ENCODE measurements at places on chromosomes 6 and 20. TPM values are rescaled to one million over a fixed set of nuclear protein-coding genes. Genes with fewer than 3 reads are reported as not detected.
A peak's percentile ranks its signal among the peaks of the same experiment; 100 is the strongest.

DNA sequence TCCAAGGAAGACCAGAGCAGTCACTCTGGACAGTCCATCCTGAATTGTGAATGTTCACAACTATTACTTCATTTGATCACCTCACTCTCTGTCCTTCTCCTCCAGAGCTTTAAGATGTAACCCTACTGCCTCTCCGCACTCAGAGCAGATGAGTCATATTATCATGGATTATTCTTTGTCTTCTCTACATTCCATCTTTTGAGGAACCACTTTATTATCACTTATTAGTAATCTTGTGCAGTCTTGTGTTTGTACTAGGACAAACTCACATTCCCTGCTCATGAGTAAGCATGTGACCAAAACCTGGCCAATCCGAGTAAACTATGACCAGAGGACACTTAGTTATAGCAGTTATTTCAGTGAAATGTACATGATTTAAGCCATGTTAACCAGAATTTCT lies 401.5 kb upstream of the ADGRB3 start:
- DNase-seq, result no peak

DNA sequence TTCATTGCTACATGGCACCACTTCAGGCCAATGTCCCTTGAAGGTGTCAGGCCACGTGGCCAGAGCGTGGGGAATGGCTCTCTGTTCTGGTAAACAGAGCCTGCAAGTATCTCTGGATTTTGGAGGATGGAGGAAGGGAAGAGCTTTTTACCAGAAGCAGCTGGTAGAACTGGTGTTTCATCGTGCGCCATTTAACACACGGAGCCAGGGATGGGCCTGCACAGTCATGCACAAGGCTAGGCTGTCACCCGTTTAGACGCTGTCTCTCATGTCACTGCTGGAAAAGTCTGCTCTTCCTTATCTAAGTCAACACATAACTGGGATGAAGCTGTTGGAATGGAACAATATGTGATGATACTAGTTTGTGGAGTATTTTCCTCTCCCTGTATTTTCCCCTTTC lies 123.9 kb downstream of the IBTK start:
- DNase-seq, result no peak

- DNase-seq, result no peak
Measured at GRCh38 chr6:9620263-9620662, 794.6 kb downstream of the TFAP2A start.

DNA sequence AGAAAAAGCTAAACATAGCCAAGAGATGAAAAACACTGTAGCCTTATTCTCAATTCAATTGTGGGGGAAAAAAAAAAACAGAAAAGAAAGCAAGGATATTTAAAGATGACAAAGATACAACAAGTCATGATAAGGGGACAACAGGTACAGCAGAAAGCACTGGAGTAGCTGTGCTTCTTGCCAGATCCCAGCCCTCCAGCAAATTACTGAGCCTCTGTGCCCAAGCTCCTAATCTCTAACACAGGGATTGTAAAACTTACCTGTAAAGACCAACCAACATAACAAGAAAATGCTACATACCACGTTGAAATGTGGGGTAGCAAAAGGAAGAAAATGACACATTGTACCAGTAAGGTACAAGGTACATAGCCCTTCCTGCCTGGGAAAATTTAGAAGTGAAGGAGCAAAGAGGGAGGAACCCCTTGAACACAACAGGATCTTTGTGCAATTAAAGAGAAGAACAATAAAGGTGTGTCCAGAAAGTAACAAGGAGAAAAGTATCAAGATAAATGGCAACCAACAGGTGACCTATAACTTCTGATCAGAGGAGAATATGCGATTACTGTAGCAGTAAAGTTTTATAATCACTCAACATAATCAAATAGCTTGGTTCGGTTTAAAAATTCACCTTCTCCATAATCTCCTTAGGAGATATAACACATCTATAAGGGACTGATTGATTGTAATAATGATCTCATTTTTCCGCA lies 30.6 kb downstream of the PREP start:
- DNase-seq, result no peak

DNA sequence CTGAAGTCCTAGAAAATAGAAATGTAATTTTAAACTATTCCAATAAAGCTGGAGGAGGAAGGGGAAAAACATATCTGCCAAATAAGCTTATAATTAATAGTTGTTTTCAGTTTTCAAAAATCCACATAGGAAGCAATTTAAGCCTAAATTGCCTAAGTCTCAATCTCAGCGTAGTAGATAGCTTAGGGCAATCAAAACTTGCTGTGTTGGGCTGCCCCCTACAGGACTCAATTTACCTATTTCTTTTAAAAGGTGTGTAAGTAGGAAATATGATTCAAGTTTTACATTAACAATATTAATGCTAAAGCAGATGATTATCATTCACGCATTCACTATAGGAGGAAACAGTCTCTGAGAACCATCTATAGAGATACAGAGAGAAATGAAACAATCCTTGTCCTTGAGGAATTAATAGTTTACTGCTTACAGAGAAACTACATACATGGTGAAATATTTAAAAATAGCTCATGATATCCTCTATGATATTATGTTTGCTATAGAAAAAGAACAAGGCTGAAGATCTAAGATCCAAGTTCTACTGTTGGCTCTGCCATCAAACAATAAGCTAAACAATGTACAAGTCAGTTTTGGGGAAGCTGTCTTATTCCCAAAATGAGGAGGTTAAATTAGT lies 102.1 kb downstream of the ATG5 start:
- peak; percentile 89 for DNase-seq

GRCh38 chr20:19008497-19008896 lies 194.9 kb downstream of the SCP2D1 start:
- peak; percentile 60 for DNase-seq

DNA sequence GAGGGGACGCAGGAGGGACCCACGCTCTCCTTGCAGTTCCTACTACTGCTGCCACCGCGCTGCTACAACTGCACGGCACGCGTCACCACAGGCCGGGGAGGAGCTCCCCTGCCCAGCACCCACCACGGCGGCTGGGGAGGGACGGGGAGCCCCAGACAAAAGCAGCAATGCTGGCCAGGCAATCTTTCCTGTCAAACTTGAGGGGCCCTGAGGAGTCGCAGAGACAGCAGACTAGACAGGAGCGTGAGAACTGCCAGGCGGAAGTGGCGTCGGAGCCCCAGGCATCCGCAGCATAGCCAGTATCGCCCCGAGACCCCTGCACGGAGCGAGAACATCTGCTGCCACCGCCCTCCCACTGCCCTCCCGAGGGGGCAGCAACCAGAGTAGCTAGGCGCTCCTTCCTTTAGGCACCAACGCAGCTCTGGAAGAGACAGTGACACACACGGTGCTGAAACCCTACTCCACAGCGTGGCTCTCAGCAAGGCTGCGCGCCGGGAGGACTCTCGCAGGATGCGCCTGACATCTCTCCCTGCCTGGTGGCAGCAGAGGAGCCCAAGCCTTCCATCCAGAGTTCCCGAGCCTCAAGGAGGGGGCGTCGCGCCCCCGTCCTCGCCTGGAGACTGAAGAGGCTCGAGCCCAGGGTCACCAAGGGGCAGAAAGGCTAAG lies 2.2 kb downstream of the TAF4 start:
- DNase-seq, result no peak

GRCh38 chr6:168609026-168609685 lies 168.2 kb downstream of the SMOC2 start:
- no peak for DNase-seq

DNA sequence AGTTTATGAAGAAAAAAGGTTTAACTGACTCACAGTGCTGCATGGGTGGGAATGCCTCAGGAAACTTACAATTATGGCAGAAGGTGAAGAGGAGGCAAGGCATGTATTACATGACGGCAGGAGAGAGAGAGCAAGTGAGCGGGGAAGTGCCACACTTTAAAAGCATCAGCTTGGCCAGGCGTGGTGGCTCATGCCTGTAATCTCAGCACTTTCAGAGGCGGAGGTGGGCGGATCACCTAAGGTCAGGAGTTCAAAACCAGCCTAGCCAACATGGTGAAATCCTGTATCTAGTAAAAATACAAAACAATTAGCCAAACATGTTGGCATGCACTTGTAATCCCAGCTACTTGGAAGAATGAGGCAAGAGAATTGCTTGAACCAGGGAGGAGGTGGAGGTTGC lies 213.3 kb upstream of the THEMIS start:
- no peak for DNase-seq

DNA sequence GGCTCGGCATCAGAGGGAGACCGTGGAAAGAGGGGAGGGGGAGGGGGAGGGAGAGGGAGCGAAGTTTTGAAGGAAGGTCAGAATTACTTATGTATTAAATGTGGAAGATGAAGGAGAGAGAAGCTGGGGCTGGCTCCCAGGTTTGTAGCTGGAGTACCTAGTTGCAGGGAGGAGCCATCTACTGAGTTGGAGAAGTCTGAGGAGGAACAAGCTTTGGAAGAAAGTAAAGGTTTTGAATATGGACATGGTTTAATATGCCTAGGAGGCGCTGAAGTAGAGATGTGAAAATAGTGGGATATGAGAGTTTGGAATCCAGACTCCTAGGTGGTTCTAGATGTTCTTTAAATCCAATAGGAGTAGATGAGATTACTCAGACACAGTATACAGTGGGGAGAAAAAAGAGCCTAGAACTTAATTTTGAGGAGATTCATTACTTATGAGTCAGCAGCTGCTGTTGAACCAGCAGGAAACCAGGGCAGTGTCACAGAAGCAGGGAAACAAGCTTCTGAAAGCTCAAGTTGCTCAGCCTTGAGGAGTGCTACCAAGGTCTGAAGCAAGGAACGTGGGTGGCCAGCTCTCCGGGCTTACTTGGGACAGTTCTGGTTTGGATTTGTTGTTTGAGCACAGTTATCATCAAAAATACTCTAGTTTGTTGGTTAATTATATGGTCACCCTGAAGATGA lies 149.3 kb downstream of the UTRN start:
- no peak for DNase-seq

- no peak for DNase-seq
Measured at GRCh38 chr6:169848946-169849345, 97.5 kb downstream of the ERMARD start.

DNA sequence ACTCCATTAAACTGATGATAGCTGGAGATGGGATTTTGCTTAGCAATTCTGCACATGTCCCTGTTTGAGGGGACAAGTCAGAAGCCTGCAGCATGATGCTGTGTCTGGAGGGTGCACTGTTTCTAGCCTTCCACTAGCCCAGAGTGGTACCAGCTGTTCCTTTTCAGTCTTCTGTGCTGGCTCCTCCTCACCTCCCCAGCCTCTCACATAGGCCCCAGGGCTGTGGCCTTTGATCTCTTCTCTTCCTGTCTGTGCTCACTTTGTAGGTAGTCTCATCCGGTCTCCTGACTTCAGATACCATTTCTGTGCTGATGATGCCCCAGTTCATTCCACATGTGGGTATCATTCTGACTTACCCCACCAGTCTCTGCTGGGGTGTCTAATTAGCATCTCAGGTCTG lies 126.3 kb downstream of the HIVEP1 start:
- no peak for DNase-seq

GRCh38 chr6:141988327-141988726 lies 144.4 kb upstream of the GJE1 start:
- DNase-seq, result no peak

DNA sequence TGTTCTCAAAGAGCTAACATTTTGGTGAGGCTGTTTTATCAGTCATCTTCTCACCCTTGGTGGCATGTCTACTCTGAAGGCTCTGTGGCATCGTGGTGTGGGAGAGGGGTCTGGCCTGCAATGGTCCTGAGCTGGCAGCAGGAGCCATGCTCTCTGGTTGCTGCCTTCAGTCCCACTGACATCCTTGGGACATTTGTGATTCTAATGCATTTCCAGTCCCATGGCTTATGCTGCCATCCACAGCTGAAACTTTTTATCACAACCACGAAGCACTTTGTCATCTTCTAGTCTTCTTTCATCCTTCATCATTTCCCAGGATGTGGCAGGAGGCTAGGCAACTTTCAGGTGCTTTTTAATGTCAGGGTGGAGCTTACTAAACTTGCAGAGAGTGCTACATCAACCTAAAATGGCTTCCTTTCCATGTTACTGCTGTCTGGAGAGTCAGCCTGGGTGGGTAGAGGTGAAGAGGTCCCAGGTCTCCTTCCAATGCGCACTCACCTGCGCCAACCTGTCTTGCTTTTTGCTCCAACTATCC lies 77.1 kb downstream of the GPR63 start:
- no peak for DNase-seq

DNA sequence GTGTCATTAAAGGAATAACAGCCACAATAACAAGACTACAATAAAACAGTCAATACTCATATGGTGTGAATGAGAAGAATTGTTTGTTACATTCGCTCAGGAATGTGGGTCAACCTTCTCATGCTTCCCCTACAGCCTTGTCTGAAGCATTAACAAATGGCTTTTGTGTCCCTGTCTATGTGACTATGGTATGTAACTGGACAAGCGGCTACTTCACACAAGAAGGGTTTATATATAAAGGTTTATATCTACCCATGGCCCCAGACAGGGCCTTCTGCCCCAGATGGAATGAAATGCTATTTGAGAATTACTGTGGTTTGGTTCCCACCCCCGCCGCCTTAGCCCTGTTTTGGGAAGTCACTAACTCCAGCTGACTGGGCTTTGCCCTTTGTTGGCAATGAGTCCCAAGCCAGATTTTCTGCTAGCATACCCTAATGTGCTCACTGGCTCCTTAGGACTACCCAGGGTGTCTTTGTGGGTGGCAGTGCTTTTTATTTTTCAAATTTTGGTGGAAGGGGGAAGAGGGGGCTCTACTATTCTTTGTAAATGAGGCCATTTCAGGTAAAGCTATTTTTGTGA lies 39.4 kb downstream of the TFAP2A start:
- no peak for DNase-seq

GRCh38 chr6:96171112-96171511 lies 155.3 kb downstream of the FUT9 start:
- no peak for DNase-seq

DNA sequence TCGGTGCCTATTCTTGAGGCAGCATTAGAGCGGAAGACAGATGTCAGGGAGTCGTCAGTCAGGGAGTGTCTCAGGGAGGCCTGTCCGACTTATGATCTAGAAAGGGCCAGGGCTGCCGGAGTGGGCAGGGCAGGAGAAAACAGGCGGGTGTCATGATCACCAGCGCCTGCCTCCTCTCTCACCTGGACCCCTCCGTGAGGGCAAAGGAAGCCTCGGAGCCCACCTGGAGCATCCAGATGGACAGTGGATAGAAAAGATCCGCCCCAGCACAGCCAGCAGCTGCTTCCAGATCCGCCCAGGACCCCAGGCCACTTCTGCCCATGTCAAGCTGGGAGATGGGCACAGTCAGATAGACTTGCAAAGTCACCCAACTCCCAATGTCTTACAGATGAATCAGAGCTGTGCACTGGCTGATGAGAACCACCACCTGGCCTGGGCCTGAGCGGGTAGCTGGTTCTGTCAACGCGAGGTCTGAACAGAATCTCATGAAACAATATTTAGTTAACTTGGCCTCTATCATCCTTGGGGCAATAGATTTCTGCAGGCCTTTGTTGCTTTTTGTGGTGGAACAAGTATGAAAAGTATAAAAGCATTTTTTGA lies 22.2 kb downstream of the PSMG4 start:
- no peak for DNase-seq

- no peak for DNase-seq
Measured at GRCh38 chr6:9503111-9503761, 911.6 kb downstream of the TFAP2A start.

Gene RHAG
- total RNA-seq, result not detected

Gene DUSP15
- total RNA-seq, result not detected

Gene TP53TG5
- total RNA-seq, result not detected

Gene PTGIS
- not detected for total RNA-seq

Gene SLC22A1
- total RNA-seq, result 0.78 TPM
